ENCODE measurements at places on chromosomes 5 and 9. TPM values are rescaled to one million over a fixed set of nuclear protein-coding genes. Genes with fewer than 3 reads are reported as not detected.

The MARVELD2 gene
- total RNA-seq: 0.28 TPM

The PCDHGC4 gene
- 2.5 TPM for total RNA-seq

The PELO gene
- 41.5 TPM for total RNA-seq

The RACK1 gene
- 2,174 TPM for total RNA-seq

DNA sequence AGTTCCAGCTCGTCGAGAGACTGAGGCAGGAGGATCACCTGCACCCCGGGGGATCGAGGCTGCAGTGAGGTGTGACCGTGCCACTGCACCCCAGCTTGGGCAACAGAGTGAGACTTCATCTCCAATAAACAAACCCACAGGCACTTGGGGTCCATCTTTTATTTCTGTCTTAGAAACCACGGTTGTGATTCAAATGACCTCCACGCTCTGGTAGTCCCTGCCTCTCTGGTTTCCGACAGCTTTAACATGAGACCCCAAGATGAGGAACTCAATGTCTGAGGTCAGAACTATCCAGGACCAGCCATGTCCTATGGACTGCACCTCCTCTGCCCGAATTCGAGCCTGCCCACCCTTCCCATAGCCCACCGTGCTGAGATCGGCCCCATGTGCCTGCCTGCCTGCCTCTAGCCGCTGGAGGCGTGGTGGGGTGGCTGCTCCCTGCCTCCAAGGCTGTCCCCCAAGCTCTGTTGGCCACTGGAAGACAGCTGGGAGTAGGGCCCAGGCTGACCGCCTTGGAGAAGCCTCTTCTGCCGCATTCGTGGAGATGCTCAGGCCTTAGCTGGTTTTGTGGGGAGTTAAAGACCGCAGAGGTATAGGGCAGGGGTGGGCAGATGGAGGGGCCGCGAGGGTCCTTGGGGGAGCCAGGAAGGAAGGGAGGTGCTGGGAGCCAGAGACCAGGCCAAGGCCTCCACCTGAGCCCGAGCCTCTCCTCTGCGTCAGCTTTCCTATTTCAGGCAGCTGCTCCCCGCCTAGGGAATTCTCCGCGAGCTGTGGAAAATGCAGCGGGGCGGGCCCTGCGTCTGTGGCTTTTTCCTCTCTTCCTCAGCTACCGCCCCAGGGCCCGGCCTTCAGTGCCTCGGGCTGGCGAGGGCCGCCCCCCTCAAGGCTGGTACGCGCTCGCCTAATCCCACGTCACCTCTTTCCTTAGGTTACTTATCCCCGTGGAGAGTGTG lies 6.9 kb upstream of the WDR5 start:
- no peak for DNase-seq

DNA sequence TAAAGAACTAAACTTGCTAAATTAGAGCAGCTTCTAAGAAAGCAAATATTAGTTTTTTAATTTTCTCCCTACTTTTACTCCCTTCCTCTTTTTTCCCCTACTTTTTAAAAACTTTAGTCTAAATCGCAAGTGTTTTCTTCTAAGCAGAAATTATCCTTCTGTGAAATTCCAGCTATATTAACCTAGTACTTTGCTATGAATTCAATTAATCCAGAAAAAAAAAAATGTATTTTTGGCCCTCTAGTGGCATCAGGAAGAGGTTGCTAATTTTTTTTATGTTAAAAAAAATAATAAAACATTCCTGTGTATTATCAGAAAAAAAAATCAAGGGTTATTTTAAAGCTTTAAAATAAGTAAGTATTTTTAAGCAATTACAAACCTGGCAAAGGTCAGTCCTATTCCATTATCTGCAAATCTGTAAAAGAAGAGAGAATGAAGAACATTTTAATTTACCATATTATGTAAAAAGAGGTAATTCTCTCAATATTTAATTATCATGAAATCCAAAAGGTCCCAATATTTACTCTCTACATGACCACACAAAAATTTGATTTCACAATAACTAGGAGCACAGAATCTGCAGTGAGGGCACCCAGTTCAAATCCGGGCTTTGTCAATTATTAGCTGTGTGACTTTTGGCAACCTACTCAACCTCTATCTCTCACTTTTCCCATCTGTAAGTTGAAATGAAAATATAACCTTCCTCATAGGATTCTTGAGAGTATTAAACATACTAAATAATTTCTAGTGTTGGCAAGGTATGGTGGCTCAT lies 52.0 kb downstream of the CEMIP2 start:
- DNase-seq: no peak

DNA sequence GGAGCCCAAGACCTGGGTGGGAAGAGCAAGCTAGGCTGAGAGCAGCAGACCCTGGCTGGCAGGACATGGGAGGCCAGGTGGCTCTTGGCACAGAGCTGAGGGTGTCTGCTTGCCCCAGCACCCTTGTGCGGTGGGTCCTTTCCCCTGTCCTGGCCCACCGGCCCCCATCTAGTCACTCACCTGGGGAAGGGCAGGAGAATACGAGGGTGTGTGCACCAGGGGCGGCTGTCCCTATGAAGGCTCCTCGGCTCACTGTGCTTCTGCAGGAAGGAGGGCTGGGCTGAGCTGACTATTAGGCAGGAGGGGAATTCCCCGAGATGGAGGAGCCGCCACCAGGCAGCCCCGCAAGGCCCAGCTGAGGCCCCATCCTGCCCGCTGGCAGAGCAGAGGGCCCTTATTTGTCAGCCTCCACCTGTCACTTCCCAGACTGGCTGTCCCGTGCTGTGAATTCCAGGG lies 6.1 kb upstream of the TNIP1 start:
- no peak for DNase-seq

DNA sequence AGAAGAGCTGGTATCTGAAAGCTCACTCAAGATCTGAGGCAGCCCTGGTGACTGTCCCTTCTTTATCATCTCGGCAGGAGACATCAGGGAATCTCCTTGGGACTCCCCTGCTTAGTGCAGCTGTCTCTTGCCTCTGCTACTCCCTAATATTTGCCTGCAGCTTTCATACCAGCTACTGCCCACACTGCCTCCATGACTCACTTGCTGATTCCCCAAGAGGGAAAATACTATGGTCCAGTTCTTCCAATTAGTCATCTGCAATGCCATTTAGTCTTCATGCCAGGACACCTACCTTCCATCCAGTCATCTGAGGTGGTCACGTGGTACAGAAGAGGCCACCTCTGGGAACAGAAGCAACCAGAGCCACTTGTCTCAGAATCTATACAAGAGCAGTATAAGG lies 270.8 kb downstream of the NTRK2 start:
- DNase-seq: no peak

DNA sequence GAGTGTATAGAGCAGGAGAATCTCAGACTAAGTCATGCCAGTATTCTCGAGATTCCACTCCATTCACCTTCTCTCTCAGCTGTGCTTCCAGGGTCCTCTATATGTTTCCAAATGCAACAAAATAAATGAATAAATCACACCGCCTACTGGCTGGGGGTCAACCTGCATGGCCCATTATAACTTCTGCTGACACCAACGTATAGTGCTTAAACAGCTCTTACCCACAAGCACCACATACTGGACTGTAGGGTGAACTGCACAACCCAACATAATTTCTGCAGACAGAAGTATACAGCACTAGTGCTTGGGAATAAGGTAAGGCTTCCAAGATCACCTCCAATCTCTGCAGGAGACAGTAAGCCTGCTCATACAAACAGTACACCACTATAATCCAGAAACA lies 33.1 kb upstream of the HTR4 start:
- no peak for DNase-seq

- no peak for DNase-seq
These were observed 390.3 kb downstream of the CAAP1 start for GRCh38 chr9:26502311-26502710.

Measured in sigmoid colon (tissue), 7 donors.